ENCODE measurements at places on chromosomes 2 and 18.

DNA sequence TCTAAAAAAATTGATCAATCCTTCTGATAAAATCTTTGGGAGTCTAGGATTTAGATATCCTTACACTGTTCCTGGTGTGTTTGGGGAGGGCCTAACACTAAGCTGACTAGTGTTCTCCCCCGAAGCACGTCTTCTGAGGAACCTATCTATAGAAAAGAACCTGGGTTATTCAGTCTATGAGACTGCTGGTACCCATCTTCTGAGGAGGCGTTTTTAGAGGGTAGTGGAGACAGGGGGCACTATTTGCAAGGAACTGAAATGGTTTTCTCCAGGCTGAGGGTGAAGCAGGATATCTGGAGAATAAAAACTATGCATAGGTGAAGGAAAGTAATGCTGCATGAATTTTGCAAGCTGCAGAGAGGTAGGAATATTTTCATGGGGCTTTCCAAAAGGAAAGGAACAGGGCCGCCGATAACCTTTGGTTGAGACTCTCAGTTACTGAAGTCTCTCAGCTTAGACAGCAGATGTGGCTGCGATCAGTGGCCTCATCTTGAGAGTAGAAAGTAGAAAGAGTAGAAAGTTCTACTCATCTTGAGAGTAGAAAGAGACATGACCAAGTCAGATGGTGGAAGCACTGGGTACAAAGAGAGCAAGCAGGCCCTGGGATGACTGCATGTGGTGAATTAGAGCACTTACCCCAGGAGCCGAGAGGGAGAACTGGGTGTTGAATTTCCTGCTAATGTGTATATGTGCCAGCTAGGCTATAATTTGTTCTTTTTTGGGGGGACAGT lies 31.8 kb upstream of the KCNE4 start:
- DNase-seq: no peak

GRCh38 chr2:136052369-136053362 lies 65.3 kb downstream of the CXCR4 start:
- DNase-seq: no peak

GRCh38 chr2:198698230-198698629 lies 759.5 kb downstream of the SATB2 start:
- no peak for DNase-seq

DNA sequence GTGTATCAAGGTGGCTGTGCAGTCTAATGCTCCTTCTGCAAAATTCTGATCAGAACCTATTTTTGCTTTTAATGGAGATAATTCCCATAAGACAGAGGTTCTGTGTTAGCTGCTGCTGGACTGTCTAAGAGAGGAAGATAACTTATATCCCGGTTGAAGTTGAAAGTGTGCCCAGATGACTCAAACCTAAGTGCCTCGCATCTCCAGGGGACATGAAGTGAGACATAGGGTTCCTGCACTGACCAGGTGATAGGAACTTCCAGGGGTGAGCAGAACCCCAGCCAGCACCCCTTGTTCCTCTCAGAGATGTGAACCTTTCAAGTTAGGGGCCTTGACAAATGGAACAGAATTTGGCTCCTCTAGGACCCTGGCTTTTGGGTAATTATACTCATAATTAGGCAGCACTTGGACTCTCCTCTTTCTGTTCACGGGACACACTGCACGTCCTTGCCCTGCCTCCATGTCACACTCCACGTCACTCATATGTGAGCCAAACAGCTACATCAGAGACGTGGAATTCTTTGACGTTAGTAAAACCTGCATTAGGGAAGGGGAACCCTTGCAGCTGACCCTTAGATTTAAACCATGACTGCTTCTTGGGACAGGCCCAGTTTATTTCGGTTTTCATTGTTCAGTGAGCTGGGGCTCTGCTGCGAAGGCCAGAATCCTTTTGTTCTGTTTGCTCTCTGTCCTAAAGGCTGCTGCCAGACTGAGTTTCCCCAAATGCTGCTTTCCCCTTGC lies 104.5 kb upstream of the ALPP start:
- no peak for DNase-seq

DNA sequence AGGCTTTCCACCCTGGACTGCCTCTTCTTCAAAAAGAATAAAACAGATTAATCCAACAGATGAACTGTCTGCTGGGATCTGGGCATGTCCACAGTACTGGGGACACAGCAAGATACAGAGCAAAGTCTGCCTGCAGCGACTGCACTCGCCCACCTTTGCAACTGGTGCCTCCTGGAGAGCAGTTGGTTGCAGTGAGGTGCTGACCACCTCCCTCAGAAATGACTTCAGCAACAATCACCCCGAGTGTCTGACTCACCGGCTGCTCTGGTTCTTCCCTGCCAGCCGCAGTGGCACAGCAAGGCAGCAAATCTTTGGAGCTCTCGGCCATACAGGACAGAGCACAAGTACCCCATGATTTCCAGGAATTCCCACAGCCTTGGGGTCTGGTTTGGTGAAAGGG lies 179.7 kb downstream of the ANAPC1 start:
- no peak for DNase-seq

- DNase-seq: no peak
These were observed 72.9 kb downstream of the DCDC2C start for GRCh38 chr2:3776311-3776710.

GRCh38 chr2:6448893-6449292 lies 416.8 kb downstream of the CMPK2 start:
- no peak for DNase-seq

DNA sequence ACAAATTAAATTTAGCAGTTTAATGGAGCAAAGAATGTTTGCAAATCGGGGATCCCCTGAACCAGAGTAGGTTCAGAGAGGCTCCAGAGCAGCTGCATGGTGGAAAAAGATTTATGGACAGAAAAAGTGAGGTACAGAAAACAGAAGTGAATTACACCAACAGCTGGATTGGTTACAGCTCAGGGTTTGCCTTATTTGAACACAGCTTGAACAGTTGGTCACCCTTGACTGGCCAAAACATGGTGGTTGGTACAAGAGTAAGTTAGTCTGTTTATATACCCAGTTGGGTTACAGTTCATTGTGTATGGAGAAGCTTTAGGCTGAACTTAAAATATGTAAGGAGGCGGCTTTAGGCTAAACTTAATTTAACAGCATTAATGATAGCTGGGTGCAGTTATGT lies 5.4 kb upstream of the CDCA7 start:
- no peak for DNase-seq

DNA sequence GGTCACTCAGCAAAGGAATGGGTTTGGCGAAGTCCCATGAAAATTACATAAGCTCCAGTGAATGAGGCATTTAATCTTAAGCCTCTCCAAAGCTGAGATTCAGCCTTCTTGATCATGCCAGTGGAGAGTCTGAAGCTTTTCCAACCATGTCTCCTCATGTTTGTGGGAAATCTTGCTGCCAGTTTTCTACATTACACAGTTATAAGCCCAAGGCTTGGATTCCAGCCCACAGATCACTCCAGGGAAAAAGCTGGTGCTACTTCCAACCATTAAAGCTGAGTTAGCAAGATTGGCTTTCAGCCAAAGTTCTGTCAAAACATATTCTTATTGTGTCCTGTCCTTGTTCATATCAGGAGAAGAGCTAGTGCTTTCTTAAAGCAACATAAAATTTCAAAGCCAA lies 293.8 kb downstream of the LRRTM4 start:
- DNase-seq: no peak

GRCh38 chr18:49967171-49967570 lies 153.8 kb upstream of the ACAA2 start:
- no peak for DNase-seq

- no peak for DNase-seq
These were observed 422.0 kb upstream of the ZEB2 start for GRCh38 chr2:144941743-144942488.

DNA sequence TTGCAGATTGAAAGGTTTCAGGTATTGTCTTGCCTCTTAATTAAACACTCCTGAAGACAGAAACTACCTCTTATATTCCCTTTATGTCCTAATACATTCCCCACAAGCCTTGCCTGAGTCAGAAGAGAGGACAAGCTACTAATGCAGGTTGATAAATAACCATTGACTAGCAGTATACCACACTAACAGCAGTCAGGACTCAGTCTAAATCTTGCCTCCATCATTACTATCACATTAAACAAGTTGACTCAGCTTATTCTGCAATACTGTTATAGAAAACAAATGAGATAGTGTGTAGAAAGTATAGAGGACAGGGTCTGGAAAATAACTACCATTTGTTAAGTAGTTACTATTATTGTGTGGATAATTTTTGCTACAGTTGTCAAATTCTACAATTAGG lies 63.8 kb downstream of the TTC21B start:
- DNase-seq: no peak

GRCh38 chr2:220775856-220776488 lies 796.1 kb downstream of the EPHA4 start:
- DNase-seq: no peak

DNA sequence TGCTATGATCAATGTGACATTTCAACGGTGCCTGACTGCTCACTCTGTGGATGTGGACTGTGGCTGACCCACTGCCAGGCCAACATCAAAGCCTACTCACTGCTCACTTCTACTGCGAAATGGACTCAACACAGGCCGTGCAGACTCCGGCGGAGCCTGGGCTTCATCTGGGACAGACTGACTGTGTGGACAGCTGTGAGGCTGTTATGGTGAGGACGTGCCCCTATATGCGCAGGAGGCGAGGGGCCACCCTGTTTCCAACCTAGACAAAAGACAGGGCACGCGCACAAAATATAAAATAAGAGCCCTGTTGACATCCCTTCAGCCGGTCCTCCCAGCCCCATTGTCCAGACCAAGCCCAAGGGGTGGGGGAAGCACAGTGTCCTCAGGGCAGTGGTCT lies 514.4 kb upstream of the RAB6C start:
- DNase-seq: no peak

DNA sequence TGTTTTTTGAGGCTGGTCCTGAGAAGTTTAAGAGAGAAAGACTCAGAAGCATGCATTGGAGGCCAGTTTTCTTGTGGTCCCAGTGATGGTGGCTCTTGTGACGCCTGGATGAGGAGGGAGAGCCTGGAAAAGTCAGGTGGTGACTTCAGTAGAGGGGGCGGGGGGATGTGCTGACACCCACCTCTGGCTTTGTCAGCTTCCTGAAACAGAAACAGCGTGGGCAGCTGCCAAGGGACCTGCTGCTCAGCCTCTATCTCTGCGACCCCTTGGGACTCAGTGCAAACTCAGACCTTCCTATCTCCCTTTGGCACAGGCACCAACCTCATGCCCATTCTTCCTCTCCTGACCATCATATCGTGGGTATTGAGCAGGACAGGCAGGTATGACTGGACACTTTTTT lies 6.4 kb downstream of the TGFBRAP1 start:
- DNase-seq: no peak

DNA sequence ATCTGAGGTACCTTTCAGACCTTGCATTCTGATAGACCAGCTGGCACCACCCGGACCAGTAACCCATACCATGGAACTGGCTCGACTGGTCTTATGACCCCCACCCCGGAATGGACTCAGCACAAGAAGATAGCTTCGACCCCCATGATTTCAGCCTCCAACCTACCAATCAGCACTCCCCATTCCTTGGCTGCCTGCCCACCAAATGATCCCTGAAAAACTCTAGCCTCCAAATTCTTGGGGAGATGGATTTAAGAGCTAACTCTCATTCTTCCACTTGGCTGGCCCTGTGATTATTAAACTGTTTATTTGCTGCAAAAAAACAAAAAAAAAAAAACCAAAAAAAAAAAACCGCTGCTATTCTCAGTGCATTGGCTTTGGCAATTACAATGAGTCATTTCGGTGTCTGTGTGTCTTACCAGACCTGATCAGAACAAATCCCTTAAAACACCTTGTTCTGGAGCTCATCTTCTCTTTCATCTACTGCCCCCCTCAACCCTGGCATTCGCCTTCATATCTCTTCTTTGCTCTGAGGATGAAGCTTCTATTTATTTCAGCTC lies 60.1 kb upstream of the KIF5C start:
- no peak for DNase-seq

DNA sequence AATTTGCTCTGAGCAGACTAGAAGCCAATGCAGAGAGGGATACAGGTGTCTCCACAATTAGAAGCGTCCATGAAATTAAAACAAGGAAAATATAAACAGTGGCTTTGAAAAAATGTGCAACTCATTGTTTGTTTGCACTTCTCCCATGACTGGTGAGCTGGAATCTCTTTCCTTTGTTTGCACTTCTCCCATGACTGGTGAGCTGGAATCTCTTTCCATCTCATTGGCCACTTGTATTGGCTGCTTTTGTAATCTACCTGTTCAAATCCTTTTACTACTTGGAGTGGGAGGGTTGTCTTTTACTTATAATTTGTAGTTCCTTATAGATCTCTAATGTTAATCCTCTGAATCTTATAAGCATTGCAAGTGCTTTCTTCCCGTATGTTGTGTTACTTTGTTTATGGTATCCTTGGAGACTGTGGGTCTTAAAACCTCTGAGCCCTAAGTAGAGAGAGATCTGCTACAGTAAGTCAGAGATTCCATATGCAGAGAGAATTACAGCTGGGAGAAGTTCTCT lies 94.1 kb downstream of the RTN4 start:
- no peak for DNase-seq

GRCh38 chr2:172011812-172012575 lies 12.2 kb downstream of the METAP1D start:
- DNase-seq: no peak

DNA sequence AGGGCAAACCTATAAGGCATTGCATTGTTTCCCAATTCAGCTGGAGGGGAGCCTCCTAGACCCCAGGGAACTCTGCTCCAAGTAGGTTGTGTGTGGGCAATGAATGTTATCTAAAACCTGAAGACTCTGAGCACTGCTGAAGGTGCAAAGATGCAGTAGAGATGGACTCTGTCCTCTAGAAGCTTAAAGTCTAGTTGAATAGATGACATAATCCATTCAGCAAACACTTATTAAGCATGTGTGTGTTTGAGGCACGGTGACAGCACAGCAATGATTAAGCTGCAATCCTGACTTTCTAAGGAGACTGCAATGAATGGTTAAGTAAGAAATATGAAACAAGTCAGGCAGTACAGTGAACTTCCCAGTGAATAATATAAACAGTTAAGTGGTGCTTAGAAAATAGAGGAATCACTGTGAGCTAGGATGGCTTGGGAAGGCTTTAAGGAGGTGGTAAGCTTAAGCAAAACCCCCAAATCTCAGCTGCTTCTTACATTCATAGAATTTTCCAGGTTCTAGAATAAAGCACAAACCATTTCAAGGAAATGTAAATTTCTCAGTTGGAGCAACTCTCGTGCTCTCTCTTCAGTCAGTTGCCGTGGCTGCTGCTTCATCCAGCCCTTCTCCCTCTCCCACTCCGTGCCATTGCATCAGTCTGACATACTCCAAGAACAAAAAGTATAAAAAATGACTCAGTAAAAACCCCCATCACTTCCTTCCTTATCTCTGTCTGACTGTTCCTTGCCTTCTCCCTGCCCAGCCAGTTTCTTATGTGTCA lies 19.1 kb downstream of the MXD1 start:
- no peak for DNase-seq

- no peak for DNase-seq
These were observed 200.6 kb upstream of the MEX3C start for GRCh38 chr18:51398104-51398503.

Measured in stimulated activated CD4-positive, alpha-beta T cell treated with anti-CD3 and anti-CD28 coated beads, TNF-alpha, amount 100 ng/mL, for 48 hours (primary cell).